ENCODE measurements at places on chromosomes 3 and 15.

DNA sequence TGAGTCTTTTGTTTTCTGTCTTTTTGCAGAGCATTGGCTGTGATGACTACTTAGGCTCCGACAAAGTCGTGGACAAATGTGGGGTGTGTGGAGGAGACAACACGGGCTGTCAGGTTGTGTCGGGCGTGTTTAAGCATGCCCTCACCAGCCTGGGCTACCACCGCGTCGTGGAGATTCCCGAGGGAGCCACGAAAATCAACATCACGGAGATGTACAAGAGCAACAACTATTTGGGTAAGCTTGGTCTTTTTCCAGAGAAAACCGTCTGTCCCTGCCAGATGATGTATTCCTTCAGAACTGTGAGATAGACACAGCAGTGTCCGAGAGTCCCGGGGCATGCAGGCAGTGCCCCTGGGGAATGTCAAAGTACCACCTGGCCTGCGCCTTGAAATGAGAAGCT, 149.9 kb upstream of the NR2E3 start:
- no peaks in the 10 kb centered on the region for H3K36me3 ChIP-seq
- H3K27me3 ChIP-seq, result no peaks in the 10 kb centered on the region
- no peak for DNase-seq

GRCh38 chr3:185754920-185755319, 69.9 kb downstream of the IGF2BP2 start:
- no peak overlapping the region for H3K27ac ChIP-seq
- no peaks in the 10 kb centered on the region for H3K4me1 ChIP-seq
- no peaks in the 10 kb centered on the region for H3K27me3 ChIP-seq
- no peak overlapping the region for H3K4me3 ChIP-seq
- no peak for DNase-seq

GRCh38 chr3:125594125-125594524, 1.2 kb downstream of the OSBPL11 start:
- peak overlapping the region; percentile 80 for H3K4me3 ChIP-seq
- H3K4me1 ChIP-seq, result peaks cover 56% of the 10 kb centered on the region
- no peaks in the 10 kb centered on the region for H3K36me3 ChIP-seq
- peak overlapping the region; percentile 75 for H3K27ac ChIP-seq
- DNase-seq, result no peak

GRCh38 chr3:168096210-168096652, 507 bp upstream of the GOLIM4 start:
- no peak overlapping the region for H3K4me3 ChIP-seq
- no peak overlapping the region for H3K27ac ChIP-seq
- no peaks in the 10 kb centered on the region for H3K27me3 ChIP-seq
- H3K36me3 ChIP-seq, result no peaks in the 10 kb centered on the region

DNA sequence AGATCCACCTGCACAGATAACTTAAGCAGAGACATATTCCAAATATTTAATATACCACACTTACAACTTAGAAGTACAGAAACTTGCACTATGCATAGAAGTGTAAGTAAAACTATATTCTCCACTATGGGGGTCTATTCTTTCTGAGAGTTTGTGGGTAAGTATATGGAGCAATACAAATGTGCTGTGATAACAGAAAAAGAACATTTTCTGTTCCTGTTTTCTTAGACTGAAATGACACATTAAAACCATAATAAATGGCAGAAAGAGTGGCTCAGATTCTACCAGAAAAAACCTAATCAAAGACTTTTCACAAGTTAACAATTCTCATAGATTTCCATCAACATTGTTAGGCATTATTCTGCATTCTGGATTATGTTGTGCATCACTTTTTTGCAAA, 96.6 kb upstream of the WNT7A start:
- H3K4me1 ChIP-seq, result no peaks in the 10 kb centered on the region
- no peak overlapping the region for H3K27ac ChIP-seq
- DNase-seq, result no peak
- H3K27me3 ChIP-seq, result no peaks in the 10 kb centered on the region
- H3K4me3 ChIP-seq, result no peak overlapping the region
- H3K36me3 ChIP-seq, result no peaks in the 10 kb centered on the region

GRCh38 chr3:107598926-107599771, 76.4 kb downstream of the BBX start:
- peak overlapping the region; percentile 50 for H3K27ac ChIP-seq
- no peaks in the 10 kb centered on the region for H3K27me3 ChIP-seq
- no peaks in the 10 kb centered on the region for H3K36me3 ChIP-seq
- H3K4me3 ChIP-seq, result peak overlapping the region; percentile 9
- H3K4me1 ChIP-seq, result peaks cover 57% of the 10 kb centered on the region

- H3K27ac ChIP-seq, result peak overlapping the region; percentile 89
- peaks cover 32% of the 10 kb centered on the region for H3K36me3 ChIP-seq
- peak overlapping the region; percentile 96 for H3K4me3 ChIP-seq
Measured at GRCh38 chr3:52685285-52685708, 416 bp downstream of the PBRM1 start.

- no peak for DNase-seq
- H3K4me3 ChIP-seq, result no peak overlapping the region
- H3K4me1 ChIP-seq, result no peaks in the 10 kb centered on the region
Measured at GRCh38 chr15:99326235-99326634, 75.0 kb downstream of the LRRC28 start.

DNA sequence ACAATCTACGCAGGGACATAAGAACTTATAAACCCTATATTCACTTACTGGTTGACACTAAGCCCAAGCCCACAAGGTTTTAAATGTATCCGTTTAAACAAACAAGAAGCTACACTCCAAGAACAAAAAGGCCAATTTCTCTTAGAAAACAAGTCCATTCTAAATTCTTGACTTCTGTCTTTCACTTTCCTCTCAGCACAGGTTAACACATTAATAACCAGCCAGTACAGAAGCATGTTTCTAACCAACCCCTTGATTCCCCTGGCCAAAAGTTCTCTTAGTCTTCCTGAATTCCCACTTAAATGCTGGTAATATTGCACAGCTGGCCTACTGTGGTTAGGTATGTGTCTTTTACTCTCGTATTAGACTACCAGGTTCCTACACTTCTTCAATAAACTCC, 4.7 kb downstream of the DMXL2 start:
- no peaks in the 10 kb centered on the region for H3K4me1 ChIP-seq
- no peaks in the 10 kb centered on the region for H3K36me3 ChIP-seq

DNA sequence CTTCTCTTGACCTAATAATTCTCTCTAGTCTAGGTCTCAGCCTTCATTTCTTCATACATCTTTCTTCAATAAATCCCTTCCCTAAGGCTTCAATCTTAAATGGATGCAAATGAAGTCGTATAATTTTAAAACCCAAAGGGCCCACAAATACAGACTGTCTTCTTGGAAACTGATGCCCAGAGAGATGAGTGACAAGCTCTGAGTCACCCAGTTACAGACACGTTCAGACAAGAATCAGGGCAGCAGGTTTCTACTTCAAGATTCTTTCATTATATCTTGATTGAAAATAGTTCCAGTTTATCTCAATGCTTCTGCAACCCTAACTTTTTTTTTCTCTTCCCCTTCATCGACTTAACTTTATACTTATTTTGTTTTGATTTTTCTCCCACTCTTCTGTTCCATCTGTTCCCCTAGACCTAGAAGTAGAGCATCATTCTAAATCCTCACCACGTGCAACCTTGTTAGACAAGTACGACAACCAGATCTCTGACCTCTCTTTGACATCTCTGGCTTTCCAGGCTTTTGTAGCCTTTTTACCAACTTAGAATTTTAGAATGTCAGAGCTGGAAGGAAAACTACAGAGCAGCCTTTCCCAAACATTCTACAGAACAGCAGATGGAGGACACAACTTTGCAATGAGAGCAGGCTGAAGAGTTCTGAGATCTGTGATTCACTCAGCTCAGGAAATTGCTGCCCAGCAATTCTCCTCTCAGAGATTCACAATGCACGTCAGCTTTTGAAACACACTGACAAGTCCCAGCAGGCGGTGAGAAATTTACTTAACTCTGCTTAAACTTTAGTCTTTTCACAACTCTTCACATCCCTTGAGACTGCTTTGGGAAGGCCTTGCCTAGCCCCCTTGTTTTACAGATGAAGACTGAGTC, 25.3 kb downstream of the NCEH1 start:
- DNase-seq, result no peak
- no peak overlapping the region for H3K27ac ChIP-seq
- H3K4me3 ChIP-seq, result no peak overlapping the region
- no peaks in the 10 kb centered on the region for H3K36me3 ChIP-seq

DNA sequence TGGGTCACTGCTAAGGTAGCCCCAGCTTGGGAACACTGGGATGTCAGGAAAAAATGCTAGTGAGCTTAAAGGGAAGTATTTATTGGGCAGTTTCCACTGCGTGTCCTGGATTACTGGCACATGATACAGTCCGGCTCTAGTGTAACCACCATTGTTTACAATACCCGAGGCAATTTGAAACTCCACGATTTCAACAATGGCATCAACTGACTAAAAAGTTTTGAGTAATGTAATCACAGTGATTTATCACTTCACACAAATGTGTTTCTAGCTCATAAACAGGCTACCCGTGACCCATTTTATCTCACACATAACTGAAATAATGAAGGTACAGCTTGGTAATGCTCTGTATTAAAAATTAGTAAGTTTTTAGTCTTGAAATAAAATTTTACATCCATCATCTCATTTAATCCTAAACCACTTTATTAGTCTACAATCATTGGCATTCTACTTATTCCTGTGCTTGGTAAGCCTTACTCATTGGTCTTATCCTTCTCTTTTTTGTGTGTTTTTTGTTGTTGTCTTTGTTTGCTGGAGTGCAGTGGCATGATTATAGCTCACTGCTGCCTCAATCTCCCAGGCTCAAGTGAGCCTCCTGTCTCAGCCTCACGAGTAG, 7.6 kb downstream of the ZMAT3 start:
- no peak overlapping the region for H3K27ac ChIP-seq
- peaks cover 13% of the 10 kb centered on the region for H3K4me1 ChIP-seq
- H3K36me3 ChIP-seq, result peaks cover 5% of the 10 kb centered on the region
- H3K4me3 ChIP-seq, result no peak overlapping the region
- H3K27me3 ChIP-seq, result no peaks in the 10 kb centered on the region
- DNase-seq, result no peak

GRCh38 chr3:105827959-105828358, 40.9 kb downstream of the CBLB start:
- no peaks in the 10 kb centered on the region for H3K36me3 ChIP-seq
- peaks cover 81% of the 10 kb centered on the region for H3K4me1 ChIP-seq
- no peaks in the 10 kb centered on the region for H3K27me3 ChIP-seq
- H3K4me3 ChIP-seq, result no peak overlapping the region
- no peak overlapping the region for H3K27ac ChIP-seq

- H3K27me3 ChIP-seq, result no peaks in the 10 kb centered on the region
- DNase-seq, result no peak
- H3K27ac ChIP-seq, result no peak overlapping the region
- no peaks in the 10 kb centered on the region for H3K36me3 ChIP-seq
Measured at GRCh38 chr15:74179101-74179841, 5.8 kb downstream of the ISLR start.

DNA sequence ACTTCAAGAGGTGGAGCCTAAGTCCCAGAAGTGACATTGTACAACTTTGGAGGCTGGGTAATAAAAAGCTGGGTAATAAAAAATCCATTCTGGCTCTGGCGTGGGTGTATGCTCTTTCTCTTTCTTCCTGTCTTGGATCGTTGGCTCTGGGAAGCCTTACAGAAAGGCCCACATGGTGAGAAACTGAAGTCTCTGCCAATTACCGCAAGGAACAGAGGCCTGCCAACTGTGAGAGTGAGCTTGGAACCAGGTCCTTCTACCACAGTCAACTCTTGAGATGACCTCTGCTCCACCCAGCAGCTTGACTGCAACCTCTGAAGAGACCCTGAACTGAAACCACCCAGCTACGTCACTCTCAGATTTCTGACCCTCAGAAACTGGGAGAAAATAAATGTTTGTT, 51.0 kb downstream of the NR2F2 start:
- H3K27me3 ChIP-seq, result no peaks in the 10 kb centered on the region
- DNase-seq, result no peak
- H3K36me3 ChIP-seq, result no peaks in the 10 kb centered on the region
- H3K4me3 ChIP-seq, result no peak overlapping the region

- H3K36me3 ChIP-seq, result no peaks in the 10 kb centered on the region
- no peak overlapping the region for H3K27ac ChIP-seq
- DNase-seq, result no peak
- H3K27me3 ChIP-seq, result no peaks in the 10 kb centered on the region
Measured at GRCh38 chr3:159482241-159482993, 506.2 kb upstream of the IL12A start.

- H3K27ac ChIP-seq, result no peak overlapping the region
- no peaks in the 10 kb centered on the region for H3K27me3 ChIP-seq
- H3K36me3 ChIP-seq, result no peaks in the 10 kb centered on the region
- H3K4me3 ChIP-seq, result no peak overlapping the region
- DNase-seq, result no peak
Measured at GRCh38 chr3:152105446-152105845, 163.3 kb upstream of the MBNL1 start.

- H3K27me3 ChIP-seq, result no peaks in the 10 kb centered on the region
- H3K36me3 ChIP-seq, result no peaks in the 10 kb centered on the region
- no peak overlapping the region for H3K4me3 ChIP-seq
- no peak for DNase-seq
Measured at GRCh38 chr3:13300546-13301285, 119.4 kb downstream of the NUP210 start.

DNA sequence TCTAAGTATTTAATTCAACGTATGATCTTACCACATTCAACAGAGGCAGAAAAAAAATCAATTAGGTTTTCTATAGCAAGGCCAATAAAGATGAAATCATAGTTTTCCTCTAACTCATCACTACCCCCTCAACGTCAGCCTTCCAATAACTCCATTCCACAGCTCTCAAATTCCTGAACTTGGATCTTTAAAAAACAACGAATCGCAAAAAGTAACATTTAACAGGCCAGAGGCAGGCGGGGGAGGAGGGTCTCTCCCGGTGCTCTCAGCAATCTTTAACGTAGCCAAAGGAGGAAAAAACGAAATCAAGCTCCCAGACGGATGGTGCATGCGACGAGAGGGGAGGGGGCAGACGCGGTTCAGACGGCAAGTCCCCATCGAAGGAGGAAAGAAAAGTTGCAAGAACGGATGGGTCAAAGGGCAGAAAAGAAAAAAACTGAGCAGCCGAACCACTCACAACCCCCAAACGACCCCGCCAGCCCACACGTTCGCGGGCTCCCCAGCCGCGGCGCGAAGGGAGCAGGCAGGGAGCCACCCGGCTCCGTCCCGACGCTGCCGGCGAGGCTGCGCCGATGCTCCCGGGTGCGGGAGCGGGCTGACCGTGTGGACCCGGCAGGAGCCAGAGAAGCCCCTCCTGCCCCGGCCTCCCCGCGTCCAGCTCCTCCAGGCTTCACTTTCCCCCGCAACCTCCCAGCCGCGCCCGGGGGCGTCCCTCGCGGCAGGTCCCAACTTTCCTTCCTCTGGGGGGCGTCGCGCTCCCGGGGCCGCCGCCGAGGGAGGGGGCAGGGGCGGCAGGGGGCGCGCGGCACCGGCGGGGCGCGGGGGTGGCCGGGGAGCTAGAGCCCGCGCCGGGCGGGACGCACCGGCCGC, 703 bp downstream of the PEAK1 start:
- peaks cover 14% of the 10 kb centered on the region for H3K4me1 ChIP-seq
- no peaks in the 10 kb centered on the region for H3K36me3 ChIP-seq
- no peak overlapping the region for H3K27ac ChIP-seq
- H3K4me3 ChIP-seq, result no peak overlapping the region
- peak; percentile 59 for DNase-seq
- H3K27me3 ChIP-seq, result no peaks in the 10 kb centered on the region

- no peak for DNase-seq
- no peak overlapping the region for H3K27ac ChIP-seq
- no peak overlapping the region for H3K4me3 ChIP-seq
Measured at GRCh38 chr15:68599560-68600071, 20.8 kb downstream of the CORO2B start.

DNA sequence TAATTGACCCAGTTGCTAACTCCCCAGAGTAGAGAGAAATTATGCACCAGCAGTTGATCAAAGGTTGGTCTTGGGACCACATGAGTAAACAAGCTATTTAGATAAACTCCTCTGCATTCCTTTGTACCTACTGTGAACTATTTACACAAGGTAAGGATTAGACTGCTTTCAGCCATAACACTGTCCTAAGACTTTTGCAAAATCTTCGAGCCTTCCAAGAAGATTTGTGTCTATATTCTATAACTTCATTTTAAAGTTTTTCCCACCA, 108.5 kb upstream of the UNC13C start:
- H3K27me3 ChIP-seq, result no peaks in the 10 kb centered on the region
- H3K4me3 ChIP-seq, result no peak overlapping the region
- no peaks in the 10 kb centered on the region for H3K36me3 ChIP-seq
- H3K4me1 ChIP-seq, result no peaks in the 10 kb centered on the region

Measured in CD4-positive, alpha-beta memory T cell (primary cell).